ENCODE measurements at places on chromosomes 12 and 14.

- no peak for DNase-seq
These were observed 38.0 kb upstream of the EIF5 start for GRCh38 chr14:103296007-103296406.

- no peak for DNase-seq
These were observed 1.7 kb downstream of the HECTD1 start for GRCh38 chr14:31205681-31206535.

GRCh38 chr12:2258025-2258424 is 205.2 kb downstream of the CACNA1C start:
- DNase-seq: no peak

- no peak for DNase-seq
These were observed 66.1 kb upstream of the ARID2 start for GRCh38 chr12:45663455-45663854.

DNA sequence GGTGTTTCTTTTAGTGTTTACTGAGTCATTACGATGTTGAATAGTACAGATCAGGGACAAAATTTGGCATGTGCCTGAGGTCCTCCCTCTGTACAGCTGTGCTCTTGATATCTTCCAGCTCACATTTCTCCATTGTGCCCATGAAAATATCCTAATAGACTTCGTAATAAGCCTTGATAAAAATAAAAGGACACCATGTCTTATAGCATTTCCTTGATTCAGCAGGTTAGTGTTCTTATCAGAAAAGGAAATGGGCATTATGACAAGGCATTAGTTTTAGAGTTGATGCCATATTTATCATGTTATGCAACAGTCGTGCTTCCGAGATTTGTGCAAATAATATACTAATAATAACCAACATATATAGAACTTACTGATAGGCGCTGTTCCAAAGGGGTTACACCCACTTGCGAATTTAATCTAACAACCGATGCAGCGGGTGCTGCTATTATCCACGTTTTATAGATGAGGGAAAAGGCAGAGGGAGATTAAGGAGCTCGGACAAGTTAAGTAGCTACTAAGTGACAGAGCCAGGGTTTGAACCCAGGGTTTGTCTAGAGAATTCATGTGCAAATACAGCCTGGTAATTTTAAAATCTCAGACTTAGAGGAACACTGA is 15.1 kb upstream of the WNK1 start:
- no peak for DNase-seq

DNA sequence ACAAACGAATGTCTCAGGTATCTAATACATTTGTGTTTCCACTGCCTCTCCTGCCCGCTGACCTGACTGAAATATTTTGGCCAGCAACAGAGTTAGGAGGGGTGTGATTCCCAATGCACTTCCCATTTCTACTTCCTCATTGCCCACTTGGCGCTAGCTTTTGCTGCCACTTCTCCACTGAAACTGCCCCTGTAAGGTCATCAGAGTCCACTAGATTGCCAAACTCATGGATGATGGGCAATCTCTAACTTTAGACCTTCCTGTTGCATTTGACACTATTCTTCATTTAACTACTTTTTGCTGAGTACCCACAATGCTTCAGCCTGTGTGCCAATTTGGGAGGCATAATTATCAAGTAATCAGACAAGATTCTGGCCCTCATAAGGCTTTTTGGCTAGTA is 40.8 kb downstream of the GPR65 start:
- no peak for DNase-seq

- DNase-seq: no peak
These were observed 77.6 kb upstream of the PRKD1 start for GRCh38 chr14:30005114-30005808.

- no peak for DNase-seq
These were observed 8.9 kb upstream of the GLRX5 start for GRCh38 chr14:95525999-95526398.

DNA sequence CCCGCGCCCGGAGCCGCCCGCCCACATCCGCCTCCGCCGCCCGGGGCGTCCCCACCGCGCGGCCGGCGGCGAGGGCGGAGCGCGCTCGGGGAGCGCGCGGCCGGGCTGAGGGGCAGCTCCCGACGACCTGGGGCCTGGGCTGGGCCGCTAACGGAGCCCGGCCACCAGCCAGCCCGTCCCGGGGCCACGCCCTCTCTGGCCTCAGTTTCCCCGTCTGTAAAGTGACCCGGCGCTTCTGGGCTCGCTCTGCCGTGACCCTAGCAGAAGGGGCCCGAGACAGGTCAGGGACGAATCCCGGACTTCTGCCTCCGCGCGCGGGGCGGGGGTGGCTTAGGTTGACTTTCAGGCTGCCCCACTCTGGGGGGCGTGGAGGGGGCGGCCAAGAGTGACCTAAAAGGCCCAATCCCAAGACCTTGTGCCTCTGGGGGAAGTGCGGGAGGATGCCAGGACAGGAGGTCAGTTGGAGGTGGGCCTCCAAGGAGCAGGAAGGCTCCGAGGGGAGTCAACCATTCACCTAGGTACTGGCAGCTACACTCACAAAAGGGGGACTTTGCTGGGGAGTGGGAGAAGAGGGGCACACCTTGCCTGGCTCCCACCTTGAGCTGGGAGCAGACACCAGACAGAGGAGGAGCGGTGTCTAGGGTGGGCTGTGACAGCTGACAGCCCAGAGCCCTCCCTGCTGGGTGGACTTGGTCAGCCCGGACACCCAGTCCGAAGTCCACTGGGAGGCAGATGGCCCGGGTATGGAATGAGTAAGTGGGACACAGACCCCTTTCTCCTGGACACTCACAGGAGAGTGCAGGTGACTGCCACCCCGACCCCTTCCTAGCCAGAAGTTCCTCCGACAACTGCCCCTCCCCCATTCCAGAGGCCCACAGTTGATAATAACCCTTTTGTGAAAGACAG is 486 bp upstream of the AKT1 start:
- DNase-seq: no peak

GRCh38 chr12:46499901-46500300 is 127.3 kb upstream of the SLC38A2 start:
- no peak for DNase-seq

GRCh38 chr14:93742761-93743160 is 45.5 kb downstream of the PRIMA1 start:
- no peak for DNase-seq

Measured in progenitor cell of endocrine pancreas (in vitro differentiated cells).